Pons (tissue), 1 donor: ENCODE measurements at places on chromosomes 1 and 21.

DNA sequence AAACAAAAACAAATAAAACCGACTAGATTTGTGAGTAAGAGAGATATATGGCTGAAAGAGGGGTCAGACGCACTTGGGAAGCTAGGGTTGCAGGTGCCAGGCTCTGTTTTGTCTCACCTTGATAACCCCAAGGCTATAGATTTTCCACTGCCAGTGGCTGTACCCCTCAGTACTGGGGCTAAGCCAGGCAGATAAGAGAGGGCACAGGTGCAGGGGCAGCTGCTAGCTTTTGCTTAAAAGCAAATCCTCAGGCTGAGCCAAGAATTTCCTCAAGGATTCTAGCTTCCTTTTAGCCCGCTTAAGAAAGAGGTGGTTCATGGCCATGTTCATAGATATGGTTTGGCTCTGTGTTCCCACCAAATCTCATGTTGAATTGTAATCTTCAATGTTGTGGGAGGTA, 57.9 kb downstream of the OVGP1 start:
- no peak for DNase-seq

DNA sequence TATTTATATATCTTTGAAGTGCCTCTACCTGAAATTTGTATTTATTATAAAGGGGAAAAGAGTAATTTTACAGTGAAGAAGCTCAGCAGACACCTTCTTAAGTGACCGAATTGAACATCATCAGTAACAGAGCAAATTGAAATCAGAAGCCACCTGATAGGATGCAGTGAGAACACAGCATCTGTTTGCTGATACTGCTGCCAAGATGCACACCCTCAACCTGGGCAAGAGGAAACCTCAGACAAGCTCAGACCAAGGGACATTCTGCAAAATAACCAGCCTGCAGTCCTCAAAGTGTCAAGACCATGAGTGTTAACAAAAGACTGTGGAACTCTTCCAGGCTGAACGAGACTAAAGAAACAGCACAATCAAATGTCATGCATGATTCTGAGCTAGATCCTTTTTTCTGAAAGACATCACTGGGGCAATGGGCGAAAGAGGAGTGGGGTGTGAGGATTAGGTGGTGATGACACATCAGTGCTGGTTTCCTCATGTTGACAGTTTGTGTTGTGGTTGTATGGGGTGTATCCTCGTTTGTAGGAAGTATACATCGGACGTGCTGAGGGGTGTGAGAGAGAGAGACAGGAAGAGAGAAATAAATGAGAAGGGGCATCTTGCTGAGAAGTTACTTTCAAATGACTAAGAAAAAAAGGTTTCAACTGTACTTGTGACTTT, 103.7 kb downstream of the ABCA4 start:
- DNase-seq, result no peak

DNA sequence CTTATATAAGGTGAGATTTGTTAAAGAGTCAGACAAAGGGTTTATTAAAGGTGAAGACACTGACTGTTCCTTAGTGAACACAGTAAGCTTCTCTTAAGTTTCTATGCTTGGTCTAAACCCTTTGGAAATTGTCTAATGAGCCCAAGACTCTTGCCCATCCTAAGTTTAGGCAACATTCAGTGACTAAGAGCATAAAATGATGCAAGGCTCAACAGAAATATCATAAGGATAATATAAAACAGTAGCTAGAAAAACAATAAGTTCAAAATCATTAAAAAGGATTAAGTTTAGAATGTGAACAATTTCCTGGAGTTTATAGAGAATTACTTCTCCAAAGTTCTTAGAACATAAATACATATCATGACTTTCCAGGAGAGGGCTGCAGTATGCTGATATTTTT, 108.9 kb upstream of the PDC start:
- no peak for DNase-seq

GRCh38 chr1:2795926-2796325, 5.6 kb downstream of the TTC34 start:
- no peak for DNase-seq

- DNase-seq, result no peak
Observed at GRCh38 chr21:25025596-25025995, 581.7 kb downstream of the MRPL39 start.

GRCh38 chr1:225823811-225824261, 13.9 kb downstream of the EPHX1 start:
- DNase-seq, result no peak

GRCh38 chr1:198346178-198346577, 189.4 kb downstream of the NEK7 start:
- no peak for DNase-seq
